Stimulated activated CD4-positive, alpha-beta T cell treated with anti-CD3 and anti-CD28 coated beads, TNF-alpha, amount 100 ng/mL, for 24 hours (primary cell): ENCODE measurements at places on chromosomes 12 and 14.

DNA sequence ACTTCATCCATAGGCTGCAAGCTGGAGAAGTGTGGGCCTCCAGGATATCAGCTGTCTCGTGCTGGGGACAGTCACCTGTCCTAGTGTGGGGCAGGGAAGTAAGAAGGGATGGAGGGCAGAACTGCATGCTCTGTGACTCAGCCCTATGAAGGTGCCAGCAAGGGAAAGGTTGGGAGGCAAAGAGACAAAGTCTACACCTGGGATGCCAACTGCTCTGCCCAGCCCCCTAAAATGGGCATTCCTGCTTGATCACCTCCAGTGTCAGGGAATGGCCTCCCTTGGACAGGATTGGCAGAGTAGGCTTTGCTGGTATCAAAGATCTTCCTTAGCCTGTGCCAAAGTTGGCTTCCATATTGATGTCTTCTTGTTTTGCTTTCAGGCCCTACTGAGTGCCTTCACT lies 335.0 kb downstream of the BCL11B start:
- DNase-seq = no peak

GRCh38 chr12:114013575-114014345 lies 47.6 kb upstream of the RBM19 start:
- DNase-seq = no peak

- no peak for DNase-seq
Observed at GRCh38 chr12:53255996-53256395, 12.1 kb upstream of the ESPL1 start.

GRCh38 chr14:22315336-22315735 lies 273.7 kb downstream of the DAD1 start:
- DNase-seq = no peak

DNA sequence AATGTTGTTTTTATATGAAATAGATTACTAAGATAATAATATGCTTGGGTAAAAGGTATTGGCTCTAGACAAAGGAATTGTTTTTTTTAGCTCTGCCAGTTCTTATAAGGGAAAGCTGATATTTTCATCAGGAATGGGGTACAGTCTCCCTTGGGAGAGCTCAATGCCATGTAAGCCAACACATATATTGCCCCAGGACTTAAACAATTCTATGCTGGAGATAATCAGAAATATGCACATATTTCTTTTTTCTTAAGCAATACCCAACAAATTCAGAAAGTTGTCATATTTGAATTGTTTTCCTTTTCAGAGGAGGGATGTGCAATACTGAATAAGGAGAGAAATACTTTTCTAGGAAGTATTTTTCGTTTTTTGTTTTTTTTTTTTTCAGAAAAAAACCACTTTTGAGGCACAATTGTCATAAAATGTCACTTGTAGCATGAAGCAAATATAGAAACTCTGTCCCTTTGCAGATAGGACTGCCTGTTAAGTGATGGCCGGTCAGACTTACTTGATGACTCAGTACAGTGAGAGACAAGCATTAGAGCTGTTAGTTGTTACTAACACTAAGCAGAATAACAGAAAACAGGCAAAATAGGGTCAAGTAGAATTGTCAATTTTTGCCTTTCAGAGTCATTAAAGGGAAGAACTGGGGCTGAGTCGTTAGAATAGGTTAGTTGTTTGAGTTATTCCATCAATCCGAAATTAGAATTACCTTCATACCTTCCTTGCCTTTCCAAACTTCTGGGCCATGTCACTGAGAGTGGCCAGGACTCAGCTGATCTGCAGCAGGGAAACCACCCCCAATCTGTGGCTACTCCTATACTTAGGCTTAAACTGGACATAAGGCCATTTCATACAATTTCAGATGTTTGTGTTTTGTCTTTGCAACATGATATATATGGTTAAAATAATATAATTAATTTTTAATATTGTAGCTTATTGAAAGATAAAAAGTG lies 168.1 kb downstream of the SLC38A4 start:
- DNase-seq = no peak

- no peak for DNase-seq
Observed at GRCh38 chr12:52003591-52003990, 3.2 kb upstream of the TAMALIN start.

DNA sequence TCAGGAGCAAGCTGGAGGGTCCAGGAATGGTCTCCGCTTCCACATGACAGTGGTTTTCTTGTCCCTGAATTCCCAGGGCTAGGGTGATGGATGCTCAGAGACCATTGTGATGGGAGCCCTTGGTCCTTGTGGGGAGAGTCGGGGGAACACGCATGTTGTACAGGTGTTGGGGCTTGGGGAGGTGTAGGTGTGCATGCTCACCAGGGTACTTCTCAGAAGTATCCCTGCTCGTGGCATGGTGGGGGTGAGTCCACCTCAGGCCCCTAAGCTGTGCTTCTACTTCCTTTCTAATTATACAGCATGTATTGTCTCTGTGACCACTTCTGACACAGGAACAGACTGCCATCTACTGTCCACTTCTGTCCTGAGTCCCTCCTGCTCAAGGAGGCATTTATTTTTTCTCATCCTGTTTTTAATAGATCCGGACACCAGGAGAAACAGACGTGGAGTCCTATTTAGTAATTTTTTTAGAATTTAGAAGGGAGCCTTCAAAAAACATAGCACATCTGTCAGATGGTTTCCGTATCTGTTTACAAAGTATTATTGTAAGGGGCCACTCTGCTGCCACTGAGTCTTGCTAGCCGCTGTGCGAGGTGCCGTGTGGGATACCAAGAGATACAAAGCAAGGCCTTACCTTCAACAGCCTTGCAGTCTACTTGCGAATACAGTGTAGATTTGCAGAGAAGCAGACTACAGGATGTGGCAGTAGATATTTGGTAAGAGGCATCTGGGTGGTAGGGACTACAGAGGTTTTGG lies 10.5 kb downstream of the NTF3 start:
- no peak for DNase-seq

- DNase-seq = no peak
Observed at GRCh38 chr12:26425587-26426260, 230.4 kb downstream of the SSPN start.

DNA sequence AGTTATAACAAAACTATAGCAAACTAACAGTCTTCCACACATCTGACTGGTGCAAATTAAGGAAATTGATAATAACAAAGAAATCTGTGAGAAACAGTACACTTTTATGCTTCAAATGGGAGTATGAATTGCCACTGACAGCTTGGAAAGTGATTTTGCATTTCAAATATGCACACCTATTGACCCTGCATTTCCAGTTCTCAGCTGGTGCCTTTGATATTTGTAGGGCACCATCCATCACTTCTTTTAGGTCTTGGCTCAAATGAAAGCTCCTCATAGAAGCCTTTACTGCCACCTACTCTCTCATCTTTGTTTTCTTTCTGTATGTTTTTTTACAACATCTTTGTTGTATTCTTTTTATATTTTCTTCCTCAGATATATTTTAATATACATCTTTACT lies 125.1 kb downstream of the ST8SIA1 start:
- no peak for DNase-seq

GRCh38 chr14:102985665-102986064 lies 63.2 kb downstream of the AMN start:
- no peak for DNase-seq

GRCh38 chr12:131096681-131097181 lies 143.0 kb downstream of the ADGRD1 start:
- no peak for DNase-seq

DNA sequence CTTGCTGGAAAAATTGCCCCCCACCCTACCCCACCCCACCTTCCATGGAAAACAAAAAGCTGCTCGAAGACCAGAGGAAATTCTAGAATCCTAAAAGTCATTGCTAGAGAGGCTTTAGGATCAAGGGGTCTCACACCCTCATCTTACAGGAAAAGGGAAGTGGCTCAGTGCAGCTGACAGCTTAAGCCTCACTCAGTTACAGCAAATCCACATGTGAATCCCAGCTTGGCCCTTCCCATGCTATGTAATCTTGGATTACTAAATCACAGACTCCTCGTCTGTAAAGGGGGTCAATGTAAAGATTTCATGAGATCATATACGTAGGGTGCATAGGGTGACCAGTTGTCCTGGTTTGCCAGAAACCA lies 25.9 kb downstream of the CMKLR1 start:
- no peak for DNase-seq

DNA sequence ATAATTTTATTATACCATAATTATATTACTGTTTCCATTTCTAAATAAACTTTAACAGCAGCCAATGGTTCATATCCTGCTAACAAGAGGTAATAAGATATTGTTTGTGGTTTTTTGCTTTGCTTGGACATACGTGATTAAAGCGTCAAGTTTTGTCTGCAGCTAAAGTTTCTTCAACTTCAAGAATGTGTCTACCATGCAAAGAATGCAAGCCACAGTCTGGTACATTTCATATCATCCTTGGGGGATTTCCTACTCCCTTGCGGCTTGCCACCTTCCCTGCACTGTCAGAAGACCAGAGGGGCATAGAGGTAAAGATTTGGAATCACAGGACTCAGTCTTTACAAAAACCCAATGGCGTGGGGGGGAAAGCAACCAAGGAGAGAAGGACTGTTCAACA lies 125.2 kb downstream of the MED13L start:
- no peak for DNase-seq

GRCh38 chr14:35369701-35370191 lies 34.8 kb downstream of the NFKBIA start:
- DNase-seq = no peak

GRCh38 chr12:39813776-39814175 lies 194.2 kb upstream of the ABCD2 start:
- no peak for DNase-seq
